ENCODE measurements at places on chromosomes 3 and 15.

DNA sequence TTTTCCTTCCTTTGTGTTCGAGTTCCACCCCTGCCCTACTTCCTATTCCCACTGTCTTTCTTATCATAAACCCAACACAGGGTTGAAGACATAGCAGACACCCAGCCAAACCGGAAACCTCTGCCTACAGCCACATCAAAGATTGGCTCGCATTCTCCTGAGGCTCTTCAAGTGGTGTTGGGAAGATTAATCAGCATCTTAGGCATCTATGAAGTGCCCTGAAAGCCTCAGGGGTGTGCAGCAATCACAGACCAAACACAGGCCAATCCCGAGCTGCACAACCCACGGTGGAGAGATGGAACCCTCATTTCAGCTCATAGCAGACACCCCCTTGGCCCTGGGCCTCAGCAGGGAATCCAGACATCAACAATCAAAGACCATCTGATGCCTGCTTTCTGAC lies 255.9 kb downstream of the XXYLT1 start:
- DNase-seq = no peak

DNA sequence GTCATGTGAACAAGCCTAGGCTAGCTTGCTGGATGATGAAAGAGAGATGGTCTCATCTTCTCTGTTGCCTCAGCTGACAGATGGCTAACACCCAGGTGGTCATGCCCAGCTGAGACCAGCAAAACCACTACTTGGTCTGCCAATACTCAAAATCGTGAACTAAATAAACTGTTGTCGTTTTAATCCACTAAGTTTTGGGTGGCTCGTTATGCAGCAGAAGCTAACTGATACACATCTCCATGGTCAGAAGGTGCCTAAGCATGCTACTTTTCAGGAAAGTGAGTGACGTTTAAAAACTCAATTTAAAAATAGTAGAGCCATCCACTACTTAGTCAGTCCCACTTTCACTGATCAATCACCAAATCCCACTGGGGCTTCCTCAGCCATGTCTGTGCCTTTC lies 52.8 kb downstream of the CCR4 start:
- DNase-seq = no peak

DNA sequence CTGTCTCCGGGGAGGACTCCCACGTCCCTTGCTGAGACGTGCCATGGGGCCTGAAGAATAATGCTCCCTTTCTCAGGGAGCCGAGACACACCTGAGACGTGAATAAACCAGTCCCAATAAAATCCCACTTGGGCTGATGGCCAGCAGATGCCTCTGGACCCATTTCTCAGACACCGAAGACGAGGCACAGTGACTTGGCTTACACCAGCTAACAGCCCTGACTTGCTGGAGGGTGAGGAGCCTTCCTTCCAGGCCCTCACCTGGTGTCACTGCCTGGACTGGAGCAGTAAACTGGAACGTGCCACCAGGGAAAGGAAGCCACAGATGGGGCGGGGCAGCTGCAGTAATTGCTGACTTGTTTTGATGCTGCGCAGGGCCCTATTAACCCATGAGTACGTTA lies 189.7 kb downstream of the PDZRN3 start:
- DNase-seq = no peak

GRCh38 chr3:64741341-64741740 lies 53.5 kb upstream of the ADAMTS9 start:
- DNase-seq = no peak

GRCh38 chr3:17336291-17336690 lies 406.1 kb downstream of the TBC1D5 start:
- DNase-seq = no peak
